ENCODE measurements at places on chromosomes 5 and 9. TPM values are rescaled to one million over a fixed set of nuclear protein-coding genes. Genes with fewer than 3 reads are reported as not detected.
A peak's percentile ranks its signal among the peaks of the same experiment; 100 is the strongest.

The ANKRD33B gene
- 4.6 TPM for polyA plus RNA-seq

DNA sequence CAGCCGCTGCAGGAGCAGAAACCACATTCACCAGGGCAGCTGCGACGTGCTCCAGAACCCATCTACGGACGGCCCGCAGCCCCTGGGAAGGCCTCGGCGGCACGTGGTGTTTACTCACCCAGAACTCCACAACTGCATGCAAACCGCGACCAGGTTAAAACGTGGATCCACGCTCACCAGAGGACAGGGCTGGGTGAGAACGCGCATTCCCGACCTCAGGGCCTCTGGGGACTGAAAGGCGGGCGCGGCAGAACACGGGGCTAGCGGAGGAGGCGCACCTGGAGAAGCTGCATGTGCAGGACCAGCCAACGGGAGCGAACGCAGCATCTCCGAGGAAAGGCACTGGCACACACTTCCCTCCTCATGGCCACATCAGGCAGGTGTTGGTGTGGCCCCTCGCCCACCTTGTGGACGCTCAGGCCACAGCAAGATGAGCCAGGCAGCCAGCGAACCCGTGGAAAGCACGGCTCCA lies 24.0 kb upstream of the CAMSAP1 start:
- DNase-seq: no peak

The SPACA9 gene
- 3.6 TPM for polyA plus RNA-seq

DNA sequence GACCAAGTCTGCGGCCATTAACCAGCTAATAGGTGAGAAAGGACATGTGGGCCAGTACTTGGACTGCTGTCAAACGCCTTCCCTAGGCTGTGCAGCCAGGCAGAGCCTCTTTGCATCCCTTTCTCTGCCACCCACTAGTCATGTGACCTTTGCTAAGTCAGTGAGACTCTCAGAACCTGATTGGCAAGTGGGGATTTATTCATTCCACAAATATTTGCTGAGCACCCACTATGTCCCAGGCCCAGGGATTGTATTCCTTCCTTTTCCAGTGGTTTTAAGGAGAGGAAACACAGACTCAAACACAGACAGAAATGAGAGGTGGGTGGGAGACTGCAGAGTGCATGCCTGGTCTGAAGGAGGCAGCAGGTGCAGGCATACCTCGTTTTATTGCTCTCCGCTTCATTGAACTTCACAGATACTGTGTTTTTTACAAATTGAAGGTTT lies 71.6 kb upstream of the GALNT10 start:
- no peak for DNase-seq

DNA sequence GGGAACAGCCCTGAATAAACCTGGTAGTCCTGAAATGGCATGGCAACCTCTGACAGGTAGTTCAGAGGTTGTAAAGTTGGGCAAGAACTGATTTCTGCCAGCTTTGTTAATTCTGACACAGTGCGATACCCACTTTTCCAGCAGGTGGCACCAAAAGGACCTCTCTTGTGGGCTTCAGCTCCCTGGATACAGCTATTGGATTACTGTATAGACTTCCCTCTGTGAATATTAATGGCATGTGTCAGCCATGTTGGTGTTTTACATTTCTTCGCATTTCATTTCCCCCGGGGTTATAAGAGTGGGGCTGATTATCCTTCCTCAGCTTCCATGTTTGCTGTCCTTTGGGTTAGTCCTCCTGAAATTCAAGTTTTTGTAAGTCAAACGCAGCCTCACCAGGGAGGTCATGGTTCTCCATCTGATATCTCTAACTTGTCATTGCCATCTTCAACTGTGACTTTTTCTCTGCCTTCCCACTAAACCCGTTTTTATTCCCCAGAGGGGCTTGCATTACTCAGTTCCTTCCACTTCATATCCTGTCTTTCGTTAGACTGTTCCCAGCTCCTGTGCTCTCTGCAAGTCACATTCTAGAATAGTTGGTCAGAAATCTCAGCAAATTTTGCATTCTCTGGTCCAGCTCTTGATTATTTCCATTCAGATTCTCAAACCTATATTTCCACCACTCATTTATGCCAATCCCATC lies 135.6 kb downstream of the LIFR start:
- DNase-seq: peak; percentile 29

DNA sequence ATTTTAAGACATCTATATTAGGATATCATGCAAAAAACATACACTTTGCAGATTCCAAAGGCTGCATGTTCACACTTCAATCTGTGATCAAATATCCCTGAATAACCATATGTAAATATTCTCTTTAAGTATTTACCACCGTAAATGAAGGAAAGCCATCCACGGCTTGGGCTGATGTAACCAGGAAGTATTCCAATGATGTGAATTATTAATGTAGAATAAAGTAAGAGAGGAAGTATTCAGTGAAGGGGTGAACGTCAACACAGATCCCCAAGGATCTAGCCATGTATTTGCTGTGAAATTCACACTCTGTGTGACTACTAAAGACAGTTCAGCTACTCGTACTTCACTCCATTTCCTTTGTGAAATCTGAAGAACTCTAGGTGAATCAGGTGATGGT lies 75.2 kb downstream of the CDH6 start:
- no peak for DNase-seq

DNA sequence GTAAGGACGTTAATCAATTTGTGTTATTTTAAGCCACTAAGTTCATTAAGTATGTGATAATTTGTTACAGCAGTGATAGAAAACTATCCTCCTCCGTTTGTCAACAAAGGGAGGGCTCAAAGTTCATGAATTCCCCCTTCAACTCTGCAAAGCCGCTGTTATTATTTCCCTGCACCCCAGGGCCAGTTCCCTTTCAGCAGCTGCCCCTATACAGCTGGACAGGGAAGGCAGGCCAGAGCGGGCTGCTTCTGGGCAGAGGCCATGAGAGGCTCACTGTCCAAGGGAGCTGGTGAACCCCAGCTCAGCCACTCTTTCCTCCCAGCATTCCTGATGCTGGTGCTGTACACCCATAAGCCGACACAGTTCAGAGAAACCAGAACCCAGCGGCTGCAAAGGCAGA lies 102.4 kb upstream of the GPR151 start:
- DNase-seq: no peak

The TEX48 gene
- polyA plus RNA-seq: not detected

The OBP2A gene
- polyA plus RNA-seq: not detected

DNA sequence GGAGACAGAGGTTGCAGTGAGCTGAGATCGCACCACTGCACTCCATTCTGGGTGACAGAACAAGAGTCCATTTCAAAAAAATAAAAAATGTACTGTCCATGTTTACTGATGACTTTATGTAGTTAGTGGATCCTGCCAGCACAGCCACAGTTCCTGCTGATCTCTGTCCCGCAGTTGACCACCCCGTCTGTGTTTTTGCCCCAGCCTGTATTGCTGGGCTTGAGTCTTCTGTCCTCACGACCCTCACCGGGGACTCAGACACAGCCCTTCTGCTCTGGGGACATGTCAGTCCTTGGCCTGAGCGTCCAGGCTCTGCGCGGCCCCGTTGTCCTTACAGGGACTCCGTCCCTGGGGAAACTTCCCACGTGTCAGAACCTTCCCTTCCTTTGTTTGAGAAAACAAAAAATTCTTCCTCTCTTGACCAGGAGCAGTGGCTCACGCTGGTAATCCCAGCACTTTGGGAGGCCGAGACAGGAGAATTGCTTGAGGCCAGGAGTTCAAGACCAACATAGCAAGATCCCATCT lies 14.5 kb downstream of the SURF6 start:
- no peak for DNase-seq

The EFCAB9 gene
- polyA plus RNA-seq: not detected

DNA sequence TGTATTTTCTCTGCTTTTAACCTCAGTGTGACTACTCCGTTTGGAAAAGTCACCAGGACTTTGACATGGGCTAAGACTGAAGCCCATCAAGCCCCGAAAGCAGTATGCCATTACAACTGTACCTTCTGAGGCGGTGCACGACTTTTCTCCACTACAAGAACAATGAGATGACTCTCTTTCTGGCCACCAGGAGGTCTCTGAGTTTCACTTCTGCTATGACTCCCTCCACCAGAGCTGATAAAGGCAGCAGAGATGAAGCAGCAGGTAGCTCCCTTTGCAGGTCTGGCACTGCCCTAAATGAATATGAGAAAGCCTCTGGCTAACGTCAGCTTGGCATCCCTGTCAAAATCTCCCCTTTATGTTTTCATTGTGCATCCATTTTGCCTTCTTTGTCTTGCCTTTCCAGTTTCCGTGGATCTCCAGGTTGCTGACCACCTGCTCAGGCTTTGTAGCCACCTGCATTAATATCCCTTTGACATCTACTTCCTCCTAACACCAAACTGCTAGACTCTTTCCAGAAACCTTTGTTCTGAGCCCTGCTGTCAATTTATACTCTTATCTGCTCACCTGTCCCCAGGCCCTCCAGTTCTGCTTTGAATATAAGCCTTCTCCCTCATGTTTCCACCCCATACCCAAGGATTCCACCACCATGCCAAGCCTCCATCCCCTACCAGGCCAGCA lies 221.7 kb downstream of the ZNF608 start:
- DNase-seq: no peak

The SMIM27 gene
- 11.6 TPM for polyA plus RNA-seq
